ENCODE measurements at places on chromosomes 6 and 20.

DNA sequence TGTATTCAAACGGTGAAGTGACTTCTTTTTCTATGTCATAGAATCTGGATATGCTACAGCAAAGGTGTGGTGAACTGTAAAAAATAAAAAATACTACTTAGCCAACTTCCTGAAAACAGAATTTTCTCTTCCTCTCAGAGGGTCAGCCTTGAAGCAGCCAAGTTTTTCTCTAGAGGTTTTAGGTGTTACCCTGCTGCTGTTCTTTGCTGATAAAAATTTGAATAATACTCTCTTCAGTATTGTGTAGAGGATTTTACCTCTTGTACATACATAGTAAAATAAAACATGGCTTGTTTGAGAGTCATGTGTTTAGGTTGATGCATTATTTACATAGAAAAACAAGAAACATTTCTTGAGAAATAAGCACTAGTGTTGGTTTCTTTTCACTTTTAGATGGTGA, 458.4 kb downstream of the TBC1D32 start:
- no peak for DNase-seq

DNA sequence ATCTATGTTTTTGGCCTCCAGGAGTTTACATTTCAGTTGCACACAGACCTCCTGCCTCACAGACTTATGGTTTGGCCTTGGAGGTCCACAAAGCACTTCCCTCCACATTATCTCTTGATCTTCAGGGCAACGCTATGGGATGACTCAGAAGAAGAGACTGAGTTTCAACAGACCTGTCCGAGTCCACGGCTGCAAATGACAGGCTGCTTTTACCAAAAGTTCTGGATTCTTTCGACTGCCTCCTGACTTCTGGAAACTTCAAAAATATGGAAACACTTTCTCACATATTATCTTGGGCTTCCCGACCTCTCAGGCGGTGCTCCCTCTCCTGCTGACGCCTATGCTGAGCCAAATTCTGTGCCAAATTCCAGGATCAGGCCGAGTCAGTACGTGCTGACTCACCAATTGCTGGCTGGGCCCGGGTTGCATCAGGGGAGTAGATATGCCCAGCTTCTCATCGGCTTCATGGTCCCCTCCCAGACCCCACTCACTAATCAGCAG, 190.2 kb downstream of the BMP7 start:
- DNase-seq, result no peak

GRCh38 chr6:73121421-73121993, 103.8 kb downstream of the KHDC1L start:
- no peak for DNase-seq

DNA sequence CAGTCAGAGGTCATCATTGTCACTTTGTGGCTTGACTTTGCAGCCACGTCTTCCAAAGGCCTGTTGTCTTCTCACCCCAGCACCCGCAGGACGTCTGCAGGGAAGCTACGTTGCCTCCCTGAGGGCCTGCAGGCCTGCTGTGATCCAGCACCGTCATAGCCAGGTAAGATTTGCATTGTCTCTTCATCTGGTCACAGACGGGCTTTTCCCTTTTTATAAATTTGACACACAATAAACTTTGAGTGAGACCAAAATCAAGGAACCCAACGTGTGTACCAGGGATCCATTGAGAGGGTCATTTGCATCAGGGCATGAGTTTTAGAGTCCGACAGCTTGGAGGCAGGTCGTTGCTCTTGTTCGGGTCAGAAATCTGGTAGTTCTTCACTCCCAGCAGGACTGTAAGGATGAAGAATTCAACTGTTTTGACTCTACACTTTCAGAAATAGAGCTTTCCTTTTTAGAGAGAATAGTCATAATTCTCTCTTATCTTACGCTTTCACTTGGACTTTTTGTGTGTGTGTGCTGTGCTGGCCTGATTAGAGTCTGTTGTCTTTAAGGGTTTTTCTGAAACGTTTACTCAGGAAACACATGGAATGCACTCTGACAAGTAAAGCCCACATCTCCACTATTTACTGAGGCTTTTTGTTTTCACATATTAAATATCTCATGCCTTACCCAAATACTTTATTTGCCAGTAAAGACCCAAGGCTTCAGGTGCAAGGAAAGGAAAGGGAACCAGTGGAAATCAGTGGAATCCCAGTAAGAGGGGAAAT, 177.2 kb upstream of the TAB2 start:
- DNase-seq, result no peak

DNA sequence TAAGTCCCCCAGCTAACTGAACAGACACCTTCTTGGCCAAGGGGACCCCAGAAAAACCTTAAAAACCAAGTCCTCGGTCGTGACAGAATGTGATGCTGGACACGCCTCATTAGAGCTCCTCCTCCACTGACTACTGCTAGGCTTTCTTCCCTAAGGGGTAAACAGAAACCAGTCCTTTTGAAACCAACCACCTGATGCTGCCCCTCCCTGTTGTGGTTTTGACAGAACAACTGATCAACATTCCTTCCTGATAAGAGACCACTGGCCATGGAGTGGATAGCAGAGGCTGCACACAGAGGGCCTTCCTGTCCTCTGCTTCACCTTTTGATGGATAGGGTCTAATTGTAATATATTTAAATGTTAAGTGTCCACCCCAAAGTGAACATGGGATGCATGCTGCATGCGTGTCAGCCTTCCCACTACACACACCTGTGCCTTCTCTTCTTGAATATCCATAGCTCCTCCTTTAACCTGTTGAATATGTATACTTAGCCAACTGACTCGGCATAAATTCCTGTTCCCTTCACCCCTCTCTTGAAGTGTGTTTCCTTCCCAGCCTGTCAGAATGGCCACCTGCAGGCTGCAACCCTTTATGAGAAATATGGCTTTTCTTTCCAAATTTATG, 27.9 kb upstream of the SLC2A12 start:
- no peak for DNase-seq

DNA sequence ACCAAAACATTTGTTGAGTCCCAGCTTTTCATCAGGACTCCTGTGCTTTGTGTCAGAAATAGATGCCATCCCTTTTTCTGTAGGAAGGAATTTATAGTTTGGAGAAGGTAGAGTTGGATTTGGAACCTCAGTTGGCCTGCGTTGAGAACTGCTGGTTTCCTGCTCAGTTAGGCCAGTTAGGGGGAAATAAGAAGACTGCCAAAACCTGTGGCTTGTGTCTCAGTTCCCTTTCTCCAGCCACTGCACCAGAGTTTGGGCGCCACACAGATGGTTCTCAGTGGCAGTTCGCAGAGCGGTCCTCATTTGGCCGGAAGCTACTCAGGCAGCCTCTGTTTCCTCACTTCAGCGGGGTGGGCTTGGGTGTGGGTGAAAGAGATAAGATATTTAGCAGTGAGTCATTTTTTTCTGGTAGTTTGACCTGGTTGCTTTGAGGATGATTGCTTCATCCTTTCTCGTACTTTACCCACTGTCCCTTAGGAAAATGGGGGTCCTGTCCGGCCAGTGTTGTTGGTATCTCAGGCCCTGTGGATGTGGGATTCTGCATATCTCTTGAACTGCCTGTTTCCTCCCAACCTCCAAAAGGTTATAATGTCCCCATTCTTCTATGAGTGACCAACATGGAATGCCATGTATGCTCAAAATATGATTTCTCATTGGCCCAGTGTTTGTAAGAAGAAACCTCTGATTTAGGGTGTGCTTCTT, 53.7 kb downstream of the JARID2 start:
- DNase-seq, result no peak

DNA sequence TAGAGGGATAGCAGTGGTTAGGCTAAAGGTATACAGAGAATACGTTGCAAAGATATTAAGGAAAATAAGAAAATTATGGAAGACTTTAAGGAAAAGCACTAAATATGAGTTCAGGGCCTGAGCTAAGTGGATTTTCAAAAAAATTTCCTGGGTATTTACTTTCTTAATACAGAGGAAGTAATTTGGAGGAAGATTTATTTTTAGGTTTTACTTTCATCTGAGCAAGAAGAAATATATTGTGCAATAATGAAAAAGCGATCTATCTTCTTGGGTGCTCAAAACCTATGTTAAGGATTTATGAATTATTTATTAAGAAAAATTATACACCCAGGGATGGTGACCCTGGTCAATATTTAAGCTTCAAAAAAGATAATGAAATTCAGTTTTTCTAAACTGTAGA, 224.7 kb downstream of the PLCB1 start:
- no peak for DNase-seq

- DNase-seq, result no peak
Observed at GRCh38 chr20:49631061-49631716, 63.3 kb upstream of the PTGIS start.

- DNase-seq, result no peak
Observed at GRCh38 chr6:140601021-140601808, 1226.8 kb upstream of the CITED2 start.

GRCh38 chr20:472889-473292, 10.6 kb upstream of the TBC1D20 start:
- DNase-seq, result no peak

DNA sequence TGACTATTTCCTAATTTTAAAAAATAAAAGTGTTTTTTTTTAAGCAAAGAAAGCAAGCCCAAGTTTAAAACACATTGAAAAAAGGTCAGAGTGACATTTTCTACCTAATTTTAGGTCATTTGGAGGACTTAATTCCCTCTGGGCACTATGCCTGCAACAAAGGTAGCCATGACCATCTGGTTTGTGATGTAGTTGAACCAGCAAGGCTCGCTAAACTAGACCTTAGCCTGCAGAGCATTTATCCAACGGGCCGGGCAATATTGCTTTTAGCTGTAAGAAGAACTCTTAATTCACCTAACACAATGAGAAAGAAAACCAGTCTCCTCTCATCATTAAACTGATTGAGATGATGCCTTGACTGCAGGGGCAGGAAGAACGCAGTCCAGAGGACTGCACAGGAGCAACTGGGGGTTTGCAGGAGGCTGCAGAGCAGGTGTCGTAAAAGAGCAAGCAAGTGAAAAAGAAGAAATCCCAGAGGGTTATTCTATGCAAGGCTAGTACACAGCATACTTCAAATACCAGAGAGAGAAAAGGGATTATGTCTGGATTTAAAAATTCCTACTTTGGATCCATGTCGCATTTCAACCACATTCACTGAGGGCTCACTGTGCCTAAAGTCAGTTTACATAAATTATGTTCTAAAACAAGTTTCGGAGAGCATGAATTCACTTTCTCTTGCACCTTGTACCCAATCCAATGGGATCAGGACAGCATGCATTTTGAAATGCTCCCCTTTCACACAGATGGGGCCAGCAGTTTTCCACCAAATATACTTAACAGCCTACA, 12.8 kb downstream of the TRAF3IP2 start:
- DNase-seq, result no peak

GRCh38 chr20:35048739-35049138, 43.9 kb downstream of the TRPC4AP start:
- no peak for DNase-seq

- DNase-seq, result no peak
Observed at GRCh38 chr6:160082627-160083026, 39.0 kb upstream of the SLC22A1 start.

DNA sequence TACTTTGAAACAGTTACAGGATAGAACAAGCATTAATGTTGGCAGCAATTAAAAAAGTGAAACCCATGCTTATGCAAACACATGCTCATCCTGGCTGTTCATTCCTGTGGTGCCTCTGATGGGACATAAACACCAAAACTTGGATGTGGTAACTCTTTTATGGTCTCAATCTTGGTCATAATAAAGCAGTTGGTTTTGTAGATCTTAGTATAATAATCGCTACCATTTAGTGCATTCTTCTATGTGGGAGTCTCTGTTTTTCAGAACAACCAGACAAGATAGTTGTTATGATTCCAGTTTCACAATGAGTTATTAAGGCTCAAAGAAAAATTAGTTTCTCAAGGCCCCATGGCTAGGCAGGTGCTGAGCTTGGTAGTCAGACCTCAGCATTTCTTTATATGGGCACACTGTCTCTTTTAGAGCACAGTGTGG, 184.0 kb downstream of the UTRN start:
- no peak for DNase-seq

DNA sequence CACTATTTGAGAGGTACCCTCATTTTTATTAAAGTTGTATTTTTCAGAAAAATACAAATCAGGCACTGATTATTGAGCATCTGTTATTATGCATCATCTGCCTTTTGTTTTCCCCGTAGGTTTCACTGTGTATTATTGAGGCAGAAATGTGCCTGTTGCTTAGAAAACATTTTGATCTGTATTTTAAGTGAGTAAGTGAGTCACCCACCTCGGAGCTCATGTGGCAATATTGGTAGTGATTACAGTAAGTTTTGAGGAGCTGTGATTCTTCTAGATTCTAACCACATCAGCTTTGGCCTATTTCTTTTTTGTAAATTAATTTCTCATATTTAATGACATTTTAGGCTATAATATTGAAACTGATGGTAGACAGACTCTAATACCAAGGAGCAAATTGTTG, 59.6 kb upstream of the LAMP5 start:
- no peak for DNase-seq

DNA sequence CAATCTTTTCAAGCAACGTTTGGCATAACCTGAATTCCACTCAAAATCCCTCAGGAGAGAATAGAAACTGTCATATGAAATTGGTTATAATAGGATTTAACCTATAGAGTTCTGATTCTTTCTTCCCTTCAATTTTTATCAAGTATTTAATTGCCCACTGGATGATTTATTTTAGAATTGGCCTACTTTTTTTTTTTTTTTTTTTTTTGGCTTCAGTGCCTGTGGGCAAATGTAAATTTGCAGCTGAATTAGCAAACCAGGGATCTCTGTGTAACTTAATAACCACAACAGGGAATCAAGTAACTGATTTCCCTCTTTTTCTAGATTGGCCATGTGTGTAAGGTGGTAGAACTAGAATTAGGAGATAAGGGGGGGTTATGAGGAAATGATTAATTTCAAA, 157.0 kb downstream of the SOX4 start:
- no peak for DNase-seq

GRCh38 chr20:15976047-15976736, 597.1 kb downstream of the KIF16B start:
- no peak for DNase-seq

DNA sequence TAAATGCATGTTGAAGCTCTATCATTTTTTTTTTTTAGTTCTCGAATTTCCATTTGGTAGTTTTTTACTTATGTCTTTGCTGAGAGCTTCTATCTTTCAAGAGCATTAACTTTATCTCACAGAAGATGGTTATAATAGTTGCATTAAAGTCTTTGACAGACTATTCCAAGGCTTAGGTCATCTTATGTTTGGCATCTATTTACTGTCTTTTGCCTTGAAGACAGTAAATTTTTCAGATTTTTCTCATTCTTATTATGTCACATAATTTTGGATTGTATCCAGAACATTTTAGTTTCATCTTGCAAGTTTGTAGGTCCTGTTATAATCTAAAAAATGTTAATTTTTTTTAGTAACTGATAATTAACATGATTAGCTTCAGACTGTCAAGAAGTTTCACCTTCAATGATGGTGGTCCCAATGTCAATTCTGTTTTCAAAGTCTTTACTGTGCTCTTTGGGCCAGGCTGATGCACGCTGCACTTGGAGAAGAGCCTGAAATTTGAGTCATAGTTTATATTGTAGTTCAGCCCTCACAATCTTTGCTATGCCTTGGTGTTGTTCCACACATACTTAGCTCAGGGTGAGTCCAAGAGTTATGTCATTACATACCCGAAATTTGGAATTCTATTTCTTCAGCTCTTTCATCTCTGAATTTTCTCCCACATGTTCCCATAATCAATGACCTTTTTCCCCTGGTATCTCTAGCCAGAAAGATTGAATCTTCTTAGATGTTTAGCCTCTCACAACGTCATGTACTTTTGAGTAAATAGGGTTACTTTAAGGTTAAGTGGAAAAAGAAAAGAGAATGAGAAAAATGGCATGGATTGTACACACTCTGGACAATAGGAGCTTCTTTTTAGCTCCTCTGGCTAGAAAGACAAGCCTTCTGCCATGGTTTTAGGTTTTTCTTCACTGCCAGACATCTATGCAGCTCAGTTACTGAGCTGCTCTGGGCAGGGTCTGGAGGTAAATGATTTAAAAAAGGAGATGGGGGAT, 110.3 kb upstream of the BTBD3 start:
- no peak for DNase-seq
